Omental fat pad (tissue), 4 donors: ENCODE measurements at places on chromosomes 16 and 17. TPM values are rescaled to one million over a fixed set of nuclear protein-coding genes. Genes with fewer than 3 reads are reported as not detected.

GRCh38 chr17:81966343-81967243 is 5.6 kb upstream of the NOTUM start:
- DNase-seq: no peak

- no peak for DNase-seq
These were observed 831.0 kb upstream of the EEF2KMT start for GRCh38 chr16:5928476-5929065.

DNA sequence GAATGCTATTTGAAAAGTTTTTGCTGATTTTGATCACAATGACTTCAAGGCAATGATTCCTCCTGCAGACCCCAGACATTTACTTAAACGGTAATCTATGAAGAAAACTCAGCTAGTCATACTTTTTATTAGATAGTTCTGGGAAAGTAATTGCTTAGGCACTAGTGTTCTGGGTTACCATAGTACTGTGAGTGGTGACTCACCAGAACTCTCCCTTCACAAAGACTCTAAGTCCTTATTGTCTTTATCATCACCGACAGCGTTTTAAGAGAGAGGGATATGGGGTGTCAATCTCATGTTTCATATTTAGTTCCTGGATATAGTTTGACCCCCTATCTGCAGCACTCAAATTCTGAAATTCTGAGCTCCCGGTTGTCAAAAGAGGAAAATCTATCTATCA is 43.0 kb upstream of the CDH8 start:
- DNase-seq: no peak

- DNase-seq: no peak
These were observed 6.5 kb downstream of the IRX5 start for GRCh38 chr16:54936979-54937670.

Gene ASB16
- not detected for total RNA-seq

DNA sequence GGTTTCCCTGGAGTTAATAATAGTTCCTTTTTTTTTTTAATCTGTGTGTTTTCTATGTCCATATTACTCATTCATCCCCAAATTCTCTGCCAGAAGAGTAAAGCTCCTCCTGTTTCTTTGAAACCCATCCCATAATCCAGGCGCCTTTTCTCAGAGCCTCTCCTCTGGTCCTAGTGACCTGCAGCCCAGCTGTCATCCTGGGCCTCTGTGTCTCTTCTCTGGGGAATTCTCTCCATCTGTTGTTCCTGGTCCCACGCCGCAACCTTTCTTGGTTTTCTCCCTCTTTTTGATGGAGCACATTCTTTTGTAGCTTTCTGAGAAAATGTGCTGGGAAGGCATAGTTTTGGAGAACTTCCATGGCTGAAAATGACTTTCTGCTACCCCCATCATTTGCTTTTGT is 10.2 kb downstream of the KATNB1 start:
- DNase-seq: no peak
